CD4-positive, alpha-beta T cell (primary cell): ENCODE measurements at places on chromosomes 12 and 14.

- DNase-seq = no peak
These were observed 521.3 kb upstream of the TMEM132C start for GRCh38 chr12:127745469-127746212.

- DNase-seq = no peak
These were observed 189.1 kb downstream of the MON2 start for GRCh38 chr12:62655666-62656151.

DNA sequence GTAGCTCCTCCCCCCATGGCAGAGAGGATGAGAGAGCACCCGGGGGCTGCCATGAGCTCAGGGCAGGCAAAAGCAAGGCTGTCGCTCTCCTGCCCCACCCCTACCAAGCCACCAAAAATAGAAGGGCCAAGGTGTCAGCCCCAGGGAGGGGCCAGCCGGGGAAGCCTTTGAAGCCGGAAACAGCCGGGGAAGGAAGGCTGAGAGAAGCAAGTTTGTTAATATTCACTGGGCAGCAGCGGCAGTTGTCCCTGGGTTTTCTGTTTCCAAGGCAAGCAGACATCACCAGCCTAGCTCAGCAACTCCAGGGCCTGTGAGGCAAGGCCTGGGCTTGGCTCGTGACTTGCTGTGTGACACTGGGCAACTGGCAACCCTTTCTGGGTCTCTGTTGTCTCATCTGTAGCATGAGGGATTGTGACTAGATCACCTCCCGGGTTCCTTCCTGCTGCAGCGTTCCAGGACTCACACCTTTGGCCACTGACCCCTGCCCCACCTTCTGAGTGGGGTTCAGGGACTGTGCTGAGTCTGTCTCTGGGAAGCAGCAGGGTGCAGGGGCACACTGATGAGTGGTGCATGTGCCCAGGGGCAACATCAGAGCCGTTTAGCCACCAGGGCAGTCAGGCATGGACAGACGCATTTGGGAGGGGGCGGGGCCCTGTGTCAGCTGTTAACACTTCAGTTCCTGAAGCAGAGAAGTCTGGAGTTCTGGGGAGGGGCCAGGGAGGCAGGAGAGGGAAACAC lies 24.3 kb downstream of the SYNDIG1L start:
- DNase-seq = peak; percentile 44

DNA sequence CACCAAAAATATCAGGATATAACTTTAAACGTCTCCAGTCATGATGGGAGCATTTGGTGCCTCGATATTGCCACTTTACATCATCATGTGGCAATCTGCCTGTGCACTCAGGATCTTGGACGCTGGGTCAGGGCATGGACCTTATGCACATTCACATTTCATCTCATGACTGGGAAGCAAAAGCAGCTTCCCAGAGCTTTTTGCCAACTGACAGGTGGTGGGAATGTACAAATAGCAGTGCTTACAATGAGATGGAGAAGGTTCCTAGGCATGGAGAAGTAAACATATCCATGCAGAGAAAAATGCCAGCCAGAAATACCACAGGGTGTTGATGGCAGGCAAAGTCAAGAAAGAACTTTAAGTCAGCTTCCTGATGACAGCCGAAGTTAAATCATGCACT lies 30.3 kb downstream of the EFCAB11 start:
- DNase-seq = no peak

DNA sequence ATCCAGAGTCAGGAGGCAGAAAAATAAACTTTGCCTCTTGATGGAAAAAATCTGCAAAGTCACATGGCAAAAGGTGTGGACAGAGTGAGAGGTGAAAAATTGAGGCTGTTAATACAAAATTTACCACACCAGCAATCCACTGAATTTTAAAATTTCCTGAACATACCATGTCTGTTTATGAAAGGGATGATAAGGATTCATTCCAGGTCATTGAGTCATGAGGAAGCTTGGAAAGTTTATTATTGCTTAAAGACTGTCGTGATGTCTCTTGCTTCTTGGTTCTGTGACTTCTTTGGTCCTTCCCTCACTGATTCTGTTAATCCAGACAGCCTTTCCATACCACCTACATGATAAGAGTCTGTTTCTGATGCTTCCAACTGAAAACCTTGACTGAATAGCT lies 73.2 kb downstream of the TTC6 start:
- no peak for DNase-seq

DNA sequence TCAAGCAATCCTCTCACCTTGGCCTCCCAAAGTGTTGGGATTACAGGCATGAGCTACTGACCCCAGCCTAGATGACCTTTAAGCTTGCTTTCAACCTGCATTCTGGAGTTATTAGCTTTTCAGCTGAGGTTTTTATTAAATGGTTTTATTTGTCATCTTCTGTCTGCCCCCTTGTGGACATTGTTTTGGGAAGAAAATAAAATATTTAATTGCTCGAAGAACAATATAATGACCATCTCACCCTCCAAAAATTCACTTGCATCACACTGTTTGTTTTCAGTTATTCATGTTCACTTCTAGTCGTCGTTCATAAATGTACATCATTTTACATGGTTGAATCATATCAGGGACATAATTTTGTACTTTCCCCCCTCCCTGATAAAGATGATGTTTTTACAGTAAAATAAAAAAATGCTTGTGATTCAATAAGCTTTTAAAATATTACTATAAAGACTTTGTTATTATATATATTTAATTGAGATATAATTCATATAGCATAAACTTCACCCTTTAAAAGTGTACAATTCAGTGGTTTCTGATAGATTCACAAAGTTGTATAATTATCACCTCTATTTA lies 10.1 kb upstream of the SPATS2 start:
- no peak for DNase-seq

- DNase-seq = no peak
These were observed 67.7 kb upstream of the DCN start for GRCh38 chr12:91250273-91250665.

GRCh38 chr14:102544747-102545460 lies 35.3 kb upstream of the ANKRD9 start:
- no peak for DNase-seq

GRCh38 chr12:17976202-17976601 lies 113.8 kb downstream of the RERGL start:
- DNase-seq = no peak

- no peak for DNase-seq
These were observed 732.6 kb upstream of the FLRT2 start for GRCh38 chr14:84797326-84797725.
